ENCODE measurements at places on chromosomes 3 and 15.

DNA sequence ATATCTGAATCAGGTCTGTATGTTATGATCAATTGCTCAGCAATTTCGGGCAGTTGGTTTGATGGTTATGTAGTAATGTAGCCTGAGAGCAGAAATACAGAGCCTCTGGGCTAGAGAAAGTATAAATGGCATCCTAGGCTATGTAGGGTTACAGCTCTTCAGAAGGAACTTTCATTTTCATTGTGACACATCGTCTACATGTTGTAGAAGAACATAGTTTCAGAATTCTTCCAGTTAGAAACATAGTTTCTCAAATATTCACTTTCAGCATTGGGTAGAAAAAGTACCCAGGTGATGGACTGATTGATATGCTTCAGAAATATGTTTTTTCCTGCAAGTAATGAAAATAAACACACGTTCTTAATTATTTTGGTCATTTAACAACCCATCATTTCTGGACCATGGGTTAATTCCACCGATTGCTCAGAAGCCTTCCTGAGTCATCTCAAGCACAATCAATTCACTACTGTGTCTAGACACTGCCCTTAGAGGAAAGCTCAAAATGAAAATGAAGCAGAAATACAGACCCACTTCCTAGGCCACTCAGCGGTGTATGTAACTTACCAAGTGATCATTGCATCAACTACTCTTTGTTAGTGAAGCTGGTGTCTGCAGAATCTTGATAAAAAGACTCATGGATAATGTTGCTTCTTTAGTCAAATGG is 88.8 kb upstream of the TSEN2 start:
- no peak for DNase-seq

GRCh38 chr3:59126446-59126845 is 76.6 kb upstream of the CFAP20DC start:
- no peak for DNase-seq

GRCh38 chr15:41915255-41915994 is 21.6 kb upstream of the SPTBN5 start:
- DNase-seq: no peak

DNA sequence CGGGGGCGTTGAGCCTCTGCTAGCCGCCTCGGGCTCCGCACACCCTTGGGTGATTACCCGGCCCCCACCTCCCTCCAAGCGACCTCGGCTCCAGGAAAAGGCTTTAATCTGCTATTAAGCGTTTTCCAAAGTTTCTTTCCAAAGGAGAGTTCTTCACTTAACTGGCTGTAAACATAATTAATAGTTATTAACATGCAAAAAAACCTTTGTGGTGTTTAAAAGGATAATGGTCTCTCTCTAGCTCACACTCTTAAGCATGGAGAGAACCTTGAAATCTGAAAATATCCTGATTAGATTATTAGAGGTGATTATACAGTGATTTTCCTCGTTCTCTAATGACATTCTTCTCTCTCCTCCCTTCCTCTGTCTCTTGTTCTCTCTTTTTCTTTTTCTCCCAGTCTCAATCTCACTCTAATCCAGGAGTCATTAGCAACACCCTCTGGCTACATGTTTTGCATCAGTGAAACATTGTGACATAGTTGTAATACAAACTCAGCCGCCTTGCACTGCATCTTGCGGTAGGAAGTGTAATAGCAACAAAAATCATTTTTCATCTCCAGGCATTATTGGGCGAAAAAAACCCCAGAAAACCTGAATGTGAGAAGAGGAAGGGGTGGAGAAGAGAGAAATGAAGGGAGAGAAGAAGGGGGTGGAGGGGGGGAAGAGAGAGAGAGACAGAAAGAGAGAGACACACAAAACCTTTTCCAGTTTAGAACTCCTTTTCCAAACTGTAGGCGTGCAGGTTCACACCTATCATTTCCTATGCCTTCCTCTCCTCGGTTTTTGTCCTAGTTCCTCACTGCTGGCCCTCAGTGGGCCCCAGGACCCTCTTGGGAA is 24.4 kb downstream of the NR2F2 start:
- no peak for DNase-seq

- no peak for DNase-seq
These were observed 91.1 kb upstream of the PLXNA1 start for GRCh38 chr3:126891791-126892190.

DNA sequence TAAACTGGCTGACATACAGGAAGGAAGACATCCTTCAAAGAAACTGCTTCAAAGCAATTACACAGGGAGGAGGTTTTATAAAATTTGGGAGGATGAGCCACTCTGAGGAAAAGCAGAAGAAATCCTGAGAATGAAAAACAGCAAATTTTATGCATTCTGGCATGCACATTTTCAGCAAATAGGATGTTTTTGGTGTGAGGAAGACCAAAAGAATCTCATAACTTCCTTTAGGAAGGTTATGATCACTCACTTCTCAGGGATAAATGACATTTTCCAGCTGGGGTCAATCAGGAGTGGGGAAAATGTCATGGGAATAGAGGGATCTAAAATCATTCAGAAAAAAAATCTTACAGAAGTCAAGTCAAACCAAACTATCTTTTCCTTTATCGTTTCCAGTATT is 371.7 kb upstream of the CNTN6 start:
- no peak for DNase-seq

DNA sequence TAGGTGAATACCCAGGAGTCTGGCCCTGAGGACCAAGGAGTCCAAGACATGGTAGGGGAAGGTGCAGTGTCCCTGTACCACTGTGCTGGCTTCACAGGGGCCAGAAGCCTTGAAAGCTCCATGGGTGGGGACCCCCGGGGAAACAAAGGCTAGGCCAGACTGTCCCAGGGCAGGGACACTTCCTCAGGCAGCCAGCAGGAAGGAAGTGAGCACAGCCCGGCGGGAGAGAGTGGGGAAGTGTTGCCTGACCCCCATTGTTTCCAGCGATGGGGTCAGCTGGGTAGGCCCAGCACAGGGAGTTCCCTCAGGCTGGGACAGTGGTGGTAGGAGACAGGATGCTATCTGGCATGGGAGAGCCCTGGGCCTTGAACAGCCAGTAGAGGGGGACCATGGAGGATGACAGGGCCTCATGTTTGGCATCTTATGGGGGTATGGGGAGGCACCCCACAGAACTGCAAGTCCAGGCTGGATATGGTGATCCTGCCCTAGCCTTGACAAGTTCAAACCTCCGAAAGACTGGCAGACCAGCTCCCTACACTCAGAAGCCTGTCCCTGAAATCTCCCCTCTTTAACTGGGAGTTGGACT is 1.2 kb upstream of the HYAL2 start:
- DNase-seq: no peak

DNA sequence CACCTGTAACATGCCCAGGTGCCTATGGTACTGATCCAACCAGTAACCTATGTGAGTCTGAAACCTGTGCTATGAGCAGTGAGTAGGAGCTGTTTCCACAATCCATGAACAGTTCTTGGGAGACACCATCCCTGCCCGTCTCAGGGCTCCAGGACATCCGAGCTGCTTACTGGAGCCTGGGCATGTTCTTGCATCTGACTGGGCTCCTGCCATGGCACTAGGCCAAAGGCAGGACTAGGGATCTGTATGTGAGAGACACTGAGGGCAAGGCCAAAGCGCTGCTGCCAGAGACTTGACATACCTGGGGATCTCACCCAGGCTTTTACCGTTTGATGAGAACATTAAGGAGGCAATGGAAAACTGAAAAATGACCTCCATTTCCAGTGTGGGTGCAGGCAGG is 59.8 kb downstream of the WDR76 start:
- no peak for DNase-seq

DNA sequence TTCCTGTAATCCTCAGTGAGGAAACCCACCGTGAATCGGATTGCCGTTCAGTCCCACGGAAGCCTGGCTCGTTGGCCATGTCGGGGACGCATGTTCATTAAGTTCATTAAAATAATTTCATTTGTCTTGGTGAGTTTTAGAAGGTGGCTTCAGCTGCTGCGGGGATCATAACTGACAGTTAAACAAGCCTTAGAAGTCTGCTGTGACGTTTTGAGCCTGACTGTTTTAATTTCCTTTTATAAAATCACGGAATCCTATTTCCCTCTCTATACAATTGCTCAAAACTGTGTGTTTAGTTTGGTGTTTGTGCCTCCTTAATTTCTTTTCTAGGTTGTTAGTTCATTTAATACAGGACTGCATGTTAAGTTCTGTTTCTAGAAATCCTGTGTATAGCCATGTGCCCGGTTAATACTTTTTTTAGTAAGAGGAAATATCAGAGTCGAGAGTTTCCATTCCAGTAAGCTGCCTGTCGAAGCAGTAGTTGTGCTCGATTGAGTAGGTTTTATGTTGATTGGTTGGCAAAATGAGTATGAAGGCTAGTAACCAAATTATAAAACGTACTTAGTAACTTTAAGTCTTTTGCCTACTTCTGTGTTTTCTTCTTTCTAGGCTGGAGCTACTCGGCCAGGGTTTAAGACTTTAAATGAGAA is 705 bp downstream of the NIPA2 start:
- DNase-seq: no peak
